ENCODE measurements at places on chromosomes 6 and 20. TPM values are rescaled to one million over a fixed set of nuclear protein-coding genes. Genes with fewer than 3 reads are reported as not detected.

The CLIC5 gene
- total RNA-seq, result 275 TPM

DNA sequence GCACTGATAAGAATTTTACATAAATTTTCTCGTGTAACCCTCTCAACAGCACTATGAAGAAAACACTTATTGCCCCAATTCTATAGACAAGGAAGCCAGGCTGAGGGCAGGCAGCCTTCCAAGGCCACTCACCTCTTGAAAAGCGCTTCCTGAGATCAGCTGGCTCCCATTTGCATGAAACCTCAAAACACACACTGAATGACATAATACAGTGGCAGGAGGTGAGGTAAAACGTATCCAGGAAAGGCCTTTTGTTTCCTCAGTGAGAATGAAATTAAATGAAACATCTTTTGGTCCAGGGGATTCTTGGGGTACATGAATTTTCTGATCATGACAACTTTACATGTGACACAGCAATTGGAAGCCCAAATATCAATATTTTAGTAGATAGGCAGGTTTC, 112.5 kb downstream of the WDR27 start:
- H3K27me3 ChIP-seq, result no peaks in the 10 kb centered on the region
- no peak overlapping the region for H3K4me3 ChIP-seq
- H3K4me1 ChIP-seq, result no peaks in the 10 kb centered on the region
- DNase-seq, result no peak
- H3K36me3 ChIP-seq, result no peaks in the 10 kb centered on the region
- H3K27ac ChIP-seq, result no peak overlapping the region

- no peak for DNase-seq
- no peaks in the 10 kb centered on the region for H3K4me1 ChIP-seq
- no peaks in the 10 kb centered on the region for H3K36me3 ChIP-seq
- no peaks in the 10 kb centered on the region for H3K27me3 ChIP-seq
- H3K4me3 ChIP-seq, result no peak overlapping the region
- no peak overlapping the region for H3K27ac ChIP-seq
Measured at GRCh38 chr6:123668063-123668462, 31.3 kb upstream of the TRDN start.

- H3K27ac ChIP-seq, result no peak overlapping the region
- DNase-seq, result no peak
- H3K4me1 ChIP-seq, result peaks cover 9% of the 10 kb centered on the region
- no peaks in the 10 kb centered on the region for H3K36me3 ChIP-seq
- peaks cover 30% of the 10 kb centered on the region for H3K27me3 ChIP-seq
Measured at GRCh38 chr6:34066218-34066571, 79.7 kb downstream of the GRM4 start.

- no peaks in the 10 kb centered on the region for H3K27me3 ChIP-seq
- H3K4me1 ChIP-seq, result peaks cover 21% of the 10 kb centered on the region
- DNase-seq, result peak; percentile 40
- peak overlapping the region; percentile 39 for H3K4me3 ChIP-seq
- H3K27ac ChIP-seq, result no peak overlapping the region
Measured at GRCh38 chr6:10587656-10588406, 66.7 kb downstream of the GCNT2 start.

The HLA-DQA2 gene
- total RNA-seq, result 0.45 TPM

DNA sequence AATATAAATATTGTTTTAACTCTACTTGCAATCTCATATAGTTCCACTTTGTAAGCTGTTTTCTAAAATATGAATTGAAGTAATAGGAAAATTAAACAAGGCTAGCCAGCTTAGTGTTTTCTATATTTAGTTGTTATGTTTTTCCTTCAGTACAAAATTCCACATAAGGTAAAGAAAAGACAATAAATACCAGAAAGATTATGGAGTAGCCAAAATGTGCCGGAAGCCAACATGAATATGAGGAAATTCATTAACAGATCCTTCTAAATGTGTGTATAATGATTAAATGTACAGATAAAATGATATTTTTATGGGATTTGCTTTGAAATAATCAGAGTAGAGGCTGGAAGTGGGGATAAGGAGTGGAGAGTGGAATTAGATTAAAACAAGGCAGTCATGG, 52.5 kb upstream of the COL21A1 start:
- no peaks in the 10 kb centered on the region for H3K36me3 ChIP-seq
- no peak overlapping the region for H3K27ac ChIP-seq
- no peak for DNase-seq
- H3K4me3 ChIP-seq, result no peak overlapping the region
- H3K27me3 ChIP-seq, result no peaks in the 10 kb centered on the region

The EYS gene
- total RNA-seq, result not detected

The KCNK15 gene
- total RNA-seq, result 0.41 TPM

The BFSP1 gene
- total RNA-seq, result 0.68 TPM

The GPR6 gene
- total RNA-seq, result not detected

DNA sequence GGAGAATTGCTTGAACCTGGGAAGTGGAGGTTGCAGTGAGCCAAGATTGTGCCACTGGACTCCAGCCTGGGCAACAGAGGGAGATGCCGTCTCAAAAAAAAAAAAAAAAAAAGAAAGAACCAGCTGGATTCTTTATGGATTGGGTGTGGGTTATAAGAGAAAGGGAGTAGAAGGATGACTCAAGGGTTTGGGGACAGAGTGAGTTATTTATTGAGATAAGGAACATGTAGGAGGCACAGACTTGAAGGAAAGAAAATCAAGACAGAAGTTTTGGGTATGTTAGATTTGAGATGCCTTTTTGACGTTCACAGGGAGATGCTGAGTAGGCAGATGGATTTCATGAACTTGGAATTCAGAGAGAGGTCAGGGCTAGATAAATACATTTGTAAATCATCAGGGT, 47.6 kb downstream of the KIZ start:
- no peak overlapping the region for H3K4me3 ChIP-seq
- H3K27ac ChIP-seq, result no peak overlapping the region
- no peaks in the 10 kb centered on the region for H3K4me1 ChIP-seq
- H3K27me3 ChIP-seq, result no peaks in the 10 kb centered on the region
- peaks cover 9% of the 10 kb centered on the region for H3K36me3 ChIP-seq
- DNase-seq, result no peak

The IDH3B gene
- 264 TPM for total RNA-seq

GRCh38 chr6:156866220-156867015, 89.2 kb downstream of the ARID1B start:
- H3K27ac ChIP-seq, result no peak overlapping the region
- H3K4me1 ChIP-seq, result peaks cover 57% of the 10 kb centered on the region
- no peak overlapping the region for H3K4me3 ChIP-seq
- no peak for DNase-seq
- no peaks in the 10 kb centered on the region for H3K27me3 ChIP-seq
- H3K36me3 ChIP-seq, result no peaks in the 10 kb centered on the region

DNA sequence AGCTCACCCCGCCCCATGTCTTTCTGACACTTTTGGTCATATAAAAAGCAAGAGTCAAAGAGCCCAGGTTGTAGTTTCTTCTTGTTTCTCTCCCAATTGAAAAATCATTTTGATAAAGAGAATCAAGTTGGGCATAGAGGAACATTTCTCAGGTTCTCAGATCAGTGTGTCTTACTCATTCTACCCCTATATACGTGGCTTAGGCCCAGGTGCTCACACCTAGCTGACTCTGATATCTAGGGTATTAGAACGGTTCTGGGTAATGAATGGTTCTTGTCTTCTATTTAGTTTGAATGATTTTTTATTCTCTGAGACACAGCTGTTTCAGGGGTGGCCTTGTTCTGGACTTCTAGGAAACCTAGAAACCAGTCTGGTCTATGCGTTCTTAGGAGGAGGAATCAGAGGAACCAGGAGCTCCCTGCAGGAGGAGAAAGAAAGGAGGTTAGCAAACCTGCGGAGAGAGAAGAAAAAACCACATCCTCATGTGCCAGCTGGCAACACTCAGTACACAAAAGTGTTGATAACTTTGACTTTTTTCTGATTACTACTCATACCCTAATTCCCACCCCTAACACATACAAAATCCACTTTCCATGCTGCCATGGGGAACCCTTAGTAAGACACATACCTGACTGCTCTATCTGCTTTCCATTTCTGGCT, 178.0 kb downstream of the CLIC5 start:
- no peaks in the 10 kb centered on the region for H3K4me1 ChIP-seq
- DNase-seq, result no peak
- no peak overlapping the region for H3K4me3 ChIP-seq
- no peak overlapping the region for H3K27ac ChIP-seq
- H3K27me3 ChIP-seq, result no peaks in the 10 kb centered on the region

DNA sequence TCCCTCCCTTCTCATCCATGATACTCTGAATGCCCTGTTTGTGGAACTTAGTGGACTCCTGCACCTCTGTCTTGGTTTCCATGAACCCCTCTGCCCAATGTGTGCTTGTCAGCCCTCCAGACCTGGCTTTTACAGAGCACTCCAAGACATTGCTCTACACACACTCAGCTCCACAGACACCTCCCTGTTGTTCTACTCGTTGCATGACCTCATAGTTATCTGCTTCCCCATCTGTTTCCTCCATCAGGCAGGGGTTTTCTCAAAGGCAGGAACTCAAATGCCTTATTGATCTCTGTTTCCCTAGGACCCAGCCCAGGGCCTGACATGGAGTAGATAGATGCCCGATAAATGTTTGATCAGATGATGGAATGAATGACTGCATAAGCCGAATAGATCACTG, 13.3 kb downstream of the PLCG1 start:
- peaks cover 93% of the 10 kb centered on the region for H3K4me1 ChIP-seq
- no peak for DNase-seq
- H3K4me3 ChIP-seq, result no peak overlapping the region
- H3K27ac ChIP-seq, result peak overlapping the region; percentile 7
- H3K27me3 ChIP-seq, result no peaks in the 10 kb centered on the region

DNA sequence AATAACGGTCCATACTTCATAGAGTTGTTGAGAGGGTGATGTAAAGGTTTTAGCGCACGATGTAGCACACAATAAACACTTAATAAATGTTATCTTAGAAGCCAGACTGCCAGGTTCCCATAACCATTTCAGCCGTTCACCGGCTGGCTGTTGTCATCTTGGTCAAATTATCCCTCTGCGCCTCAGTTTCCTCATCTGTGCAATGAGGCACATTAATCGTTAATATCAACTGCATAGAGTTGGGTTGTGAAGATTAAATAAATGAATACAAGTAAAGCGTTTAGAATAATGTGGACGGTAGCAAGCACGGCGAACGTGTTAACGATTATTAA, 432 bp upstream of the PSMF1 start:
- H3K27me3 ChIP-seq, result no peaks in the 10 kb centered on the region
- DNase-seq, result no peak
- H3K4me1 ChIP-seq, result peaks cover 41% of the 10 kb centered on the region
- H3K36me3 ChIP-seq, result no peaks in the 10 kb centered on the region
- H3K4me3 ChIP-seq, result peak overlapping the region; percentile 87

GRCh38 chr6:30782425-30783014, 38.2 kb upstream of the IER3 start:
- DNase-seq, result no peak
- no peaks in the 10 kb centered on the region for H3K27me3 ChIP-seq
- peak overlapping the region; percentile 22 for H3K4me3 ChIP-seq
- H3K27ac ChIP-seq, result peak overlapping the region; percentile 84

GRCh38 chr6:36656441-36656840, 22.1 kb upstream of the CDKN1A start:
- H3K36me3 ChIP-seq, result no peaks in the 10 kb centered on the region
- no peak for DNase-seq
- H3K27me3 ChIP-seq, result peaks cover 50% of the 10 kb centered on the region

DNA sequence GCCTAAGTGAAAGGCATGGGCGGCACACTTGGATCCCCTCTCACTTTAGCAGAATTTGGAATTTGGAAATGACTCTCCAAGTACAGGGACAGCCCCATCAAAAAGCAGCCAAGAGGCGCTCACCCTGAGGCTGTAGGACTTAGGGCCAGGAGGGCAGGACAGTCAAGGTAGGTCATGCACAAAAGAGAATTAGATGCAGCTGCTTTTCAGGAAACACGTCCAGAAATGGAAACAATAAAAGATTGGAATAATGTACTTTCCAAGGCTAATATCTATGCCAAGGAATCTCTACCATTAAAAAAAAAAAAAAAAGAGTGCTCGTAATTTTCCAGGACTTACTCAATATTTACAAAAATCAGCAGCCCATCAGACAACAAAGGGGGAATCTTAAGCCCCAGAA, 19.9 kb downstream of the PREP start:
- H3K4me1 ChIP-seq, result no peaks in the 10 kb centered on the region
- H3K36me3 ChIP-seq, result no peaks in the 10 kb centered on the region
- no peaks in the 10 kb centered on the region for H3K27me3 ChIP-seq
- no peak overlapping the region for H3K4me3 ChIP-seq
- DNase-seq, result no peak

- H3K4me3 ChIP-seq, result no peak overlapping the region
- H3K27me3 ChIP-seq, result no peaks in the 10 kb centered on the region
- H3K4me1 ChIP-seq, result peaks cover 23% of the 10 kb centered on the region
Measured at GRCh38 chr6:57432919-57433684, 115.7 kb downstream of the PRIM2 start.

DNA sequence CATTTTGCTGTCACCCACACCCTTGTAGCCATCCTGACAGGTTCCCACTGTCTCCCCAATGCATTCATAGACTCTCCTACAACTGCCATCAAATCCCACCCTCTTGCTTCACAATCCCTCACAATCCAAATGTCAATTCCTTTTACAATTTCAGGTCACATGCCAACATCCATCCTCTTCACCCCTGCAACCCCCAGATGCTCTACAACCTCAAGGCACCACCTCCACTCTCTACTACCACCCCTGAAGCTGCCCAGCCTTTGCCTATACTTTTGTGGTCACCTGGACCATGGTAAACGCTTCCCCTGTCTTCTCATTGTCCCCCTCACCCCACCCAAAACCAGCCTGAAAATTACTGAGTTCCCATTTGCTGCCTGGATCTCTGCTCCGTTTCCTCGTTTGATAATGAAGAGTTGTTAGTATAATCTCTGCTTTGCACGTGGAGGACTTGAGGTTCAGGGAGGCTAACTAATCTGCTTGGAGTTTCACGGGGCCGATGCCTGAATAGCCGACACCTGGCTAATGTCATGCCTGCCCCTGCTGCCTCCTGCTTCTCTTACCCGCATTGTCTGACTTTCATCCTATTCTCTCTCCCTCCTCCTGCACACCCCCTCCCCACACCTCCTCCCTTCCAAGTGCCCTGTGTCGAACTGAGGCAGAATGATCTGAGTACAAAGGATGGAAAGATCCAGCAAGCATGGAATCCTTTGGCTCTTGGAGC, 82.4 kb upstream of the TOX2 start:
- H3K36me3 ChIP-seq, result no peaks in the 10 kb centered on the region
- H3K4me3 ChIP-seq, result no peak overlapping the region
- no peak overlapping the region for H3K27ac ChIP-seq
- no peaks in the 10 kb centered on the region for H3K27me3 ChIP-seq
- no peaks in the 10 kb centered on the region for H3K4me1 ChIP-seq

- DNase-seq, result no peak
- H3K27me3 ChIP-seq, result no peaks in the 10 kb centered on the region
- peaks cover 4% of the 10 kb centered on the region for H3K4me1 ChIP-seq
- no peak overlapping the region for H3K4me3 ChIP-seq
- H3K27ac ChIP-seq, result no peak overlapping the region
- H3K36me3 ChIP-seq, result no peaks in the 10 kb centered on the region
Measured at GRCh38 chr6:15841937-15842726, 179.3 kb upstream of the DTNBP1 start.

Data from heart right ventricle (tissue), 16 donors.